Kidney epithelial cell (primary cell): ENCODE measurements at places on chromosomes 13 and 19.

DNA sequence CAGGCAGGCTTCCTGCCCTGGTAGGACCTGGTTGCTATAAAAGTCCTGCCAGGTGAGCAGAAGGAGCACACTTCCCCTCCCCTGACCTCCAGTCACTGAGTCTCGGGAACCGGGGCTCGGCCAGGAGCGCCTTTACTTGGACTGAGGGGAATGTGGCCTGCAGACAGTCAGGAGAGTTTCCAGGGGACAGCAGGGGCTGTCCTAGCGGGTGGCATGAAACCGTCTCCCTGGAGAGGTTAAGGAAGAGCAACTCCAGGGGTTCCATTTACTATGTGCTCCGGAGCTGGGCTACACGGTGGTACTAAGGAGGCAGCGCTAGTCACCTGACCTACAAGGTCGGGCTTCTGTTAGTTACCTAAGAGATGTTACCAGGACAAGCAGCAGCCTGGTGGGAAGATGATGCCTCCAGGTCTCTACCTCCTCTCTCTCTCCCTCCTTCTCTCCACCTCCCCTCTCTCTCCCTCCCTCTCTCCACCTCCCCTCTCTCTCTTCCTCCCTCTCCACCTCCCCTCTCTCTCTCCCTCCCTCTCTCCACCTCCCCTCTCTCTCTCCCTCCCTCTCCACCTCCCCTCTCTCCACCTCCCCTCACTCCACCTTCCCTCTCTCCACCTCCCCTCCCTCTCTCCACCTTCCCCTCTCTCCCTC lies 4.1 kb upstream of the CNOT3 start:
- no peak for DNase-seq

DNA sequence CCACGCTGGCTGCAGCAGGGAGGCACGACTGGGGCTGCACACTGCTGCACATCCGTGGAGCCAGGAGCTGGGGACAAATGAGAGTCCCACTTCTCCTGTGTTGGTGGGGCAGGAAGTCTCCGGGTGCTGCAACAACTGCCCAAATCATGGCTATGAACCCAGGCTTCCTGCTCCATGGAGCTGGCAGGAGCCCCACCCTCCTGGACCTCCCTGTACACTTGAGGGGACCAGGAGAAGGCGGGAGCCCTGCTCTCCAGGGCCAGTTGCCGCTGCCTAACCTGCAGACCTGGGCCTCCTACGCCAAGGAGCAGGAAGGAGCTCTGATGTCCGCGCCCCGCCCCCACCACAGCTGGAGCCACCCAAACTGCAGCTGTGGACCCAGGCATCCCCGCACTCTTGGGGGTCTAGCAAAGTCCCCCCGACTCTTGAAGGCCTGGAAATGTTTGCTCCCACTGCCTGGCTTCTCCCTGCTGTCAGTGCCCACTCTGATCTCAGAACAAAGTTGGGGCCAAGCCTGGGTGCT lies 752.1 kb upstream of the PCDH20 start:
- DNase-seq, result no peak

GRCh38 chr13:43915451-43915850 lies 35.7 kb downstream of the LACC1 start:
- DNase-seq, result no peak

- DNase-seq, result no peak
Measured at GRCh38 chr19:41993612-41994483, at the start of gene ATP1A3. Gene ATP1A3 (minus strand): TSS chr19:41994230. CDS start chr19:41994076, 154 bp downstream.

GRCh38 chr19:18007917-18008673 lies at the start of gene ARRDC2:
Gene ARRDC2 (plus strand): TSS chr19:18008170. CDS start chr19:18008311, 141 bp downstream.
- no peak for DNase-seq

GRCh38 chr13:25796474-25796873 lies 255.3 kb downstream of the SHISA2 start:
- no peak for DNase-seq

DNA sequence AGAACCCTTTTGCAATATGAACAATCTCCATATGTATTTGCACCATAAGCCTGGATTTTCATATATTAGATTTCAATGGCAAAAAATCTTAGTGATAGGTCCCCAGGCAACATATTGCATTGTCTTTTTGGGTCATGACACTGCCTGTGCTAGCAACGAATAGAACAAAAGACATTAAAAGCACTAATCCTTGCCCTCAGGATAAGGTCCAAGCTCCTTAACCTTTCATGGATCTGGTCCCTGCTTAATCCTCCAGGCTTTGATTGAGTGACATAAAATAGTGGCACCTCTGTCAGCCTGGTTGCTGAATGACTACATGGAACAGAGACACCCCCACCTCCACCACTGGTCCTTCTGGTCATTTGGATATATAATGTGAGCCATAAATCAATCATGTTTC lies 134.4 kb downstream of the RBM26 start:
- DNase-seq, result no peak

DNA sequence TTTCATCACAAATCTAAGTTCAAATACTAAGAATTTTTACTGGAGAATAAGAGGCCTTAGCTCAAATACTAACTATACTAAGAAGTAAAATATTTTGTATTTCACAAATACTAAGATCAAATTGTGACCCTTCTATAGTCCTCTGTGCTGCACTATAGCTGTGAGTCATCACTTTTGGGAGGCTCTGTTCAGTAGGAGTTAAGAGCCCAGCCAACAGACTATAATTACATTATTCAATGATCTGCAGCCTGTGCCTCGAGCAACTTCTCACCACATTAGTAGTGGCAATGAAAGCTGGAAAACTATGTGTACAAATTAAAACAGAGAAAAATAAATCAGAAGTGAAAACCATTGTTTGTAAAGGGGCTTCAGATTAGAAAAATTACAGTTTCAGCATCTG lies 147.3 kb upstream of the GPC6 start:
- no peak for DNase-seq

DNA sequence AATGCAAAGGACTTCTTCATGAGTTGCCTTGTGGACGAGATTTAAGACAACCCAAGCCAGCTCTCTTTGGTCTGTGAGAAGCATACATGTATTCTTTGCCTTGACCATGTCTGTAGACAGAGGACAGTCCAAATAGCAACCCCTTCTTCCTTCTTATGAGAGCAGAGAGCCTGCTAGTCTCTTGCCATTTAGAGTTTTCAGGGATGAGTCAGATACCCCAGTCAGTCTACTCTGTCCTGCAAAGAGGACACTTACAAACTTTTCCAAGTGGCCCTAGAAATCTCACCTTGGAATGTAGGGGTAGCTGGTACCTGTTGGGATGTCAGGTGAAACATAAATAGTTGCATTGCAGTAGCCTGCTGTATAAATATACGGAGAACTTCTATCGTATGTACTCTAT lies 36.7 kb downstream of the DNAJC3 start:
- no peak for DNase-seq

- DNase-seq, result no peak
Measured at GRCh38 chr13:50805805-50806204, 37.7 kb downstream of the DLEU7 start.
